ENCODE measurements at places on chromosomes 6 and 20. TPM values are rescaled to one million over a fixed set of nuclear protein-coding genes. Genes with fewer than 3 reads are reported as not detected.

ECT2L gene
- total RNA-seq, result not detected

DNA sequence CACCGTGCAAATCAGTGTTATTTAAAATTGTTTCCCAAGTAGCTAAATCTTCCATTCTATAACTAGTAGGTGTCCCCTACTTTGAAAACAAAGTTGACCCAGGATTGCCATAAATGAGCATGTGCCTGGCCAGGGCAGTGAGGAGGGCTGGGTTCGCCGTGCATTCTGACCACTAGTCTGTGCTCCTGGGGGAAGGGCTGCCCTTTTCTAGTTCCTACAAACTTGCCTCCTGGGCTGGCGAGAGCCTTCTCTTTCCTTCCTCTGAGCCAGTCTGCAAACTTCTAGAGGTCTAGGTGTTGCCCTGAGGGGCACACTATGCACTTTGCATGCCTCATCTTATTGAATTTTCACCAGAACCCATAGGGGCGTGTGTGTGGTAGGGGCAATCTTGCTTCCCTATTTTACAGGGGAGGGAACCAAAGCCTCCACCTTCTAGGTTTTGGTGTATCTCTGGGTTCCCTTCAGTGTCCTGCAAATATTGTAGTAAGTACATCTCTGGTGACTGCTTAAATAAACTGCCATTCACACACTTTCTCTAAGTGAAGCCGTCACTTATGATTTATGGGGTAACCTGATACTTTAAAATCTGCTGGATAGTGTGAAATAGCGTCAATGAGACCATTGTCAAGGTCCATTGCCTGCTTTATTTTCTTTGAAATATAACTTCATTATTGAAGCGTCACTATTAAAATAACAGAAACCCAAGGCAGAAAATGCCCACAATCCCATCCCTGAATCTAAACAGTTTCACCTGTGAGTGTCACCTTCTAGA, 42.2 kb downstream of the CDH26 start:
- DNase-seq, result no peak
- peaks cover 2% of the 10 kb centered on the region for H3K27me3 ChIP-seq
- H3K4me3 ChIP-seq, result no peak overlapping the region
- no peaks in the 10 kb centered on the region for H3K36me3 ChIP-seq

HRH3 gene
- not detected for total RNA-seq

BMP7 gene
- total RNA-seq, result not detected

- H3K4me1 ChIP-seq, result no peaks in the 10 kb centered on the region
- H3K27me3 ChIP-seq, result no peaks in the 10 kb centered on the region
- DNase-seq, result peak; percentile 86
- no peaks in the 10 kb centered on the region for H3K36me3 ChIP-seq
- H3K4me3 ChIP-seq, result no peak overlapping the region
Observed at GRCh38 chr20:24953621-24954133, 4.6 kb downstream of the CST7 start.

GRCh38 chr6:79868098-79868722, 79.1 kb downstream of the ELOVL4 start:
- H3K27me3 ChIP-seq, result peaks cover 13% of the 10 kb centered on the region
- H3K27ac ChIP-seq, result no peak overlapping the region
- H3K36me3 ChIP-seq, result no peaks in the 10 kb centered on the region
- peaks cover 8% of the 10 kb centered on the region for H3K4me1 ChIP-seq

PDE7B gene
- not detected for total RNA-seq

- no peak overlapping the region for H3K4me3 ChIP-seq
- peaks cover 8% of the 10 kb centered on the region for H3K4me1 ChIP-seq
- no peak for DNase-seq
- H3K27me3 ChIP-seq, result no peaks in the 10 kb centered on the region
- peaks cover 23% of the 10 kb centered on the region for H3K36me3 ChIP-seq
Observed at GRCh38 chr20:3123542-3123941, 36.1 kb downstream of the FASTKD5 start.

- H3K27ac ChIP-seq, result no peak overlapping the region
- no peaks in the 10 kb centered on the region for H3K4me1 ChIP-seq
- no peak for DNase-seq
- H3K36me3 ChIP-seq, result peaks cover 19% of the 10 kb centered on the region
Observed at GRCh38 chr20:32316667-32317066, 39.2 kb downstream of the KIF3B start.

NINL gene
- total RNA-seq, result 10.6 TPM

- no peaks in the 10 kb centered on the region for H3K36me3 ChIP-seq
- no peak overlapping the region for H3K4me3 ChIP-seq
- H3K27ac ChIP-seq, result no peak overlapping the region
- H3K27me3 ChIP-seq, result no peaks in the 10 kb centered on the region
- no peak for DNase-seq
- H3K4me1 ChIP-seq, result peaks cover 4% of the 10 kb centered on the region
Observed at GRCh38 chr20:60365882-60366281, 407.7 kb downstream of the CDH26 start.

GRCh38 chr6:27760464-27760863, 151.7 kb downstream of the OR2B2 start:
- H3K27me3 ChIP-seq, result peaks cover 24% of the 10 kb centered on the region
- DNase-seq, result no peak
- no peak overlapping the region for H3K4me3 ChIP-seq
- no peaks in the 10 kb centered on the region for H3K36me3 ChIP-seq
- no peak overlapping the region for H3K27ac ChIP-seq

GRCh38 chr6:39941138-39941537, 6.9 kb upstream of the MOCS1 start:
- H3K4me1 ChIP-seq, result peaks cover 19% of the 10 kb centered on the region
- no peaks in the 10 kb centered on the region for H3K27me3 ChIP-seq
- no peak overlapping the region for H3K27ac ChIP-seq
- DNase-seq, result no peak

GRCh38 chr6:19925533-19925932, 88.4 kb downstream of the ID4 start:
- no peak for DNase-seq
- H3K36me3 ChIP-seq, result no peaks in the 10 kb centered on the region
- H3K27ac ChIP-seq, result no peak overlapping the region
- H3K27me3 ChIP-seq, result no peaks in the 10 kb centered on the region

ARMH2 gene
- total RNA-seq, result not detected

DNA sequence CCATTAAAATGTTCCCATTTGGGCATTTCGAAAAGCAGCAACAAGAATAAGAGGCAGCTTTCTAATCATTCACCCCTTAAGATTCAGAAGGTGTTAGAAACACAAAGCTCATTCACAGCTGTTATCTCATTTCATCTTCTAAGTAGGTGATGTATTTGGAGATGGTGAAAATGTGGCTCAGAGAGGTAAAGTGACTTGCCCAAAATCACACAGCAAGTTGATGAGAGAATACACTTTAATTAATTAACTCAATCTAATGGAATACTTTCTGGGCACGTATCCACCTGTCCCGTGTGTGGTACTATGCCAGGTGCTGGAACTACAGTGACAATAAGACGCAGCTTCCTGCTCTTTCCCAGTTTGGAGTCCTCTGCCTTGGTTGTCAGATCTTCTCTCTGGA, 147.4 kb upstream of the LRFN2 start:
- peaks cover 23% of the 10 kb centered on the region for H3K27me3 ChIP-seq
- H3K4me3 ChIP-seq, result no peak overlapping the region
- peaks cover 25% of the 10 kb centered on the region for H3K4me1 ChIP-seq
- no peaks in the 10 kb centered on the region for H3K36me3 ChIP-seq
- no peak for DNase-seq
- no peak overlapping the region for H3K27ac ChIP-seq

MLIP gene
- total RNA-seq, result not detected

DNA sequence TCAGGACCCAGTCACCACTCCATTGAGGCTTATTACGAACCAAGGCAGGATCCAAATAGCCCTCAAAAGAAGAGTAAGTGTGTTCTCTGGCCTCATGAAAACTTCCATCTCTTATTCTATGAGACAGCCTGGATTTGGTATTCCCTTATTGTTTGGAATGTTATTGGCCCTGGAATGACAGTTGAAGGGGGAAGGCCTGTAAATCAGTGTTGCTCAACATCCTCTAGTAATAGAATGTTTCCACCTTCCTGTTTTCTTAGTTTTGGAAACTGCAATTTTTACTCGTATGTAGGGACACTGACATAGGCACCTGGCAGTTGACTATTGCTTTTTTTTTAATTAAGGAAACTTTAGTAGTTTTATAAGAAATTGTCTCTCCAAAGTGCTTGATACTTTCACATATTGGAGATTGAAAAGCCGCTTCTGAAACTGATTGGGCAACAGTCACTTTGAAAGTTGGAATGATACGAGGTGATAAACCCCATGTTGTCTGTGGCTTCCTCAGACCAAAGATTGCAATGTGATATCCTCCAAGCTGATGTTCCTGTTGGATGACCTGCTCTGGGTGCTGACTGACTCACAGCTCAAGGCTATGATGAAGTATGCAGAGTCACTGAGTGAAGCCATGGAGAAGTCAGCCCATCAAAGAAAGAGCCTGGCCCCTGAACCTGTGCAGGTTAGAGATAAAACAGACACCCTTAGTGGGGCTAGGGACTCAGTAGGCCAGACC, 43.1 kb downstream of the BLTP3A start:
- no peak for DNase-seq
- peaks cover 34% of the 10 kb centered on the region for H3K36me3 ChIP-seq
- no peaks in the 10 kb centered on the region for H3K4me1 ChIP-seq

PHACTR3 gene
- not detected for total RNA-seq

ARHGAP18 gene
- total RNA-seq, result 8.0 TPM

DNA sequence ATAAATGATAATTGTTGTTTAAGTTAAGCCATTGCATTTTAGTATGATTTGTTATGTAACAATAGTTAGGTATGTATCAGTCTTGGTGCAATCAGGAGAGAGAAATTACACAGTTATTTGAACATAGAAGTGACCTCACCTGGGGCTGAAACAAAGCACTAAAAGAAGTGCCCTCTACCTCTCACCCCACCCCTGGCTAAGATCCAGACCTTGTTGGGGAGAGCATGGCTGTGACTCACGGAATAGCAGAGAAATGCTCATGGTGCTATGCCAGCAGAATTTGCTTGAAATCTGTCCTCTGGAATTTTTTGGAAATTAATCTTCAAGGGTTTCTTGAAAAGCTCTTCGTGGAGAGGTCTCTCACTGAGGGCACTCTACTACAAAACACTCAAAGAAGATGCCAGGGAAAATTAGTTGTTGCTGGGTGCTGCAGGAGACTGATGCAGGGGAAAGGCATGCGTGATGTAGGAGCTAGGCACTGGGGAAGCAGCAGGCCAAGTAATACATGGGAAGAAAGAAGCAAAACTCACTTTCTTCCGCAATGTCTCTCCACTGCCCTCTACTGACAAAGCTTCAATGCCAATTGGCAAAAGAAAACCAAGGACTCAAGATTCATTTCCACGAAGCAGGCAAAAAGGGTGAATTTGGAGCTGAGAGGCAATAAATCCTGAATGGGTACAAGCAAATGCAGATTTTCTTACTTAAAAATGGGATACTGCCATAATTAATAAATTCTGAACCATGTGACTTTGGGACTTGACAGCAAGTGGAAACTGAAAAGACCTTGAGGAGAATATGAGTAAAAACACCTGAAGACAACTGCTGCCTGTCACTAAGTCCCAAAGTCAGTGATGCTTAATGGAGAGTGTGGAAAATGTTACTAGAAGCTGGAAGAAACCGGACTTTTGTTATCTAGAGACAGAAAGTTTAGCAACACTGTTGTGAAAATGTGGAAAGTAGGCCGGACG, 136.3 kb upstream of the ZNF184 start:
- no peak overlapping the region for H3K27ac ChIP-seq
- no peaks in the 10 kb centered on the region for H3K36me3 ChIP-seq
- peaks cover 14% of the 10 kb centered on the region for H3K27me3 ChIP-seq
- DNase-seq, result no peak

GRCh38 chr6:32566957-32567356, 22.7 kb downstream of the HLA-DRB1 start:
- no peak overlapping the region for H3K4me3 ChIP-seq
- H3K27ac ChIP-seq, result no peak overlapping the region
- H3K4me1 ChIP-seq, result no peaks in the 10 kb centered on the region
- no peaks in the 10 kb centered on the region for H3K36me3 ChIP-seq
- DNase-seq, result no peak

GRCh38 chr6:26202201-26202611, 115.0 kb downstream of the HFE start:
- no peak overlapping the region for H3K27ac ChIP-seq
- no peaks in the 10 kb centered on the region for H3K36me3 ChIP-seq
- H3K27me3 ChIP-seq, result no peaks in the 10 kb centered on the region
- peaks cover 30% of the 10 kb centered on the region for H3K4me1 ChIP-seq
- H3K4me3 ChIP-seq, result no peak overlapping the region
